Karpas-422 (cell line): ENCODE measurements at places on chromosomes 3 and 15.
A peak's percentile ranks its signal among the peaks of the same experiment; 100 is the strongest.

- no peak for DNase-seq
Observed at GRCh38 chr15:82018201-82018600, 27.6 kb downstream of the MEX3B start.

DNA sequence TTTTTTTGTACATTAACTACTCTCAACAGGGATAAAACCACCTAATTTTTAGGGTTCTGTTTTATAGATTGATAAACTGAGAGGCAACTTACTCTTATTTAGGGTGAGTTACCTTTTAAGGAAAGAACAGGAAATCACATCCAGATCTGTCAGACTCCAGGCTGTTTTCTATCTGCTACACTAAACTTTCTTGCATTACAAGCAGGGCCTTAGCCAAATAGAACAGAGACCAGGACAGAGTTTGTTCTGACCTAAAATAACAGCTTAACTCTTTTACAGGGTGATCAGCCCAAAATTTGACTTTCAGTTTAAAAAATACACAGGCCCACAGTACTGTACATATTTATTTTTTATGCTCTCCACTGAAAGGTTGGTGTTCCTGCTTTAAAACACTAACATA lies 38.6 kb downstream of the SGO1 start:
- DNase-seq: no peak

- peak; percentile 92 for DNase-seq
Observed at GRCh38 chr15:101156509-101157159, 95.2 kb downstream of the CHSY1 start.

GRCh38 chr15:90489514-90489913 lies 40.2 kb upstream of the CRTC3 start:
- DNase-seq: no peak

DNA sequence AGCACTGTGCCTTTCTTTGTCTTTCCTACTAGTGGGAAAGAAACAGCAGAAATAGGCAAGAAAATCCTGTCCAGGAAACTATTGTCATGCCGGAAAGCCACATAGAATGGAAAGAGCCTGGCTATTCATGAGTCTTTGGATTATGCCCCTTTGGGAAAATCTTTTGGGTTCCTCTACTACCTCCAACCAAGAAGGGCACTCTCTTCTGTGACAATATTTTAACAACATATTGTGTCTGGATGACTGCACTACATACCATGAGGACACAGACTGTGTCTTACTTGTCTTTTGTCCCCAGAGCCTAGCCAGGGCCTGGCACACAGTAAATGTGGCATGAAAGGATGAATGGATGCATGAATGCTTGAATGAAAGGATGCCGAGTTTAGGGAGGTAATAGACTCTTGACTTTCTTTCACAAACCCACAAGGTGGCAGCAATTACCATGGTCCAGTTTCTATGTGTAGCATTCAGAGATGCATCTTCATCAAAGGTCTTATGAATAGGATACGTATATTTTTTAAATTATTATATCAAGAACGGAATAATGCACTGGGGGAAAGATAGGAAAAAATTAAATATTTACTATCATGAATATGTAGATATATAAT lies 30.3 kb downstream of the ARL14 start:
- DNase-seq: peak; percentile 71

DNA sequence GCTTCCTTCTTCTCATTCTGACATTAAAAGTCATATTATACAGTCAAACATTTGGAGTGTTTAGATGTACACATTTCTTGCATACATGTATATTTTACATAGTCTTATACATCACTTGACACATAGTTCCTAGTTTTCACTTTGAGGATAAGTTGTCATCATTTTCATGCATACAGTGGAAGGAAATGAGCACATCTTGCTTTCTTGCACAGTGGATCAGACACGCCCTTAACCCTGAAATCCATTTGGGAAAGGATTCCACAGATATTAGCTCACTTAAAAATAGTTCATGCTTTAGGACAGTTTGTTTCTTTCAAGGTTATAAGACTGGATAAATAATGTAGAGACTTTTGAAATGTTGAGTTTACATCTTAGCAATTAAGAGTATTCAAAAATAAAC lies 148.6 kb upstream of the MME start:
- DNase-seq: no peak

- DNase-seq: no peak
Observed at GRCh38 chr3:145902166-145902565, 258.8 kb downstream of the PLOD2 start.

GRCh38 chr3:38554127-38554827 lies 58.1 kb downstream of the EXOG start:
- DNase-seq: no peak

DNA sequence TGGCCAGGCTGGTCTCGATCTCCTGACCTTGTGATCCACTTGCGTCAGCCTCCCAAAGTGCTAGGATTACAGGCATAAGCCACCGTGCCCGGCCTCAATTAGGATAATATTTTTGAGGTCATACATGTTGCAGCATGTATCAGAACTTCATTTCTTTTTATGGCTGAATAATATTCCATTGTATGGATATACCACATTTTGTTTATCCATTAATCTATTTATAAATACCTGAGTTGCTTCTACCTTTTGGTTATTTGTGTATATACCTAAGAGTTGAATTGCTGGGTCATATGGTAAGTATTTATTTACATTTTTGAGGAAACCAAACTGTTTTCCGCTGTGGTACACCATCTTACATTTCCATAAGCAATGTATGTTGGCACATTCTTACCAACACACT lies 18.1 kb upstream of the PYGO1 start:
- DNase-seq: no peak

DNA sequence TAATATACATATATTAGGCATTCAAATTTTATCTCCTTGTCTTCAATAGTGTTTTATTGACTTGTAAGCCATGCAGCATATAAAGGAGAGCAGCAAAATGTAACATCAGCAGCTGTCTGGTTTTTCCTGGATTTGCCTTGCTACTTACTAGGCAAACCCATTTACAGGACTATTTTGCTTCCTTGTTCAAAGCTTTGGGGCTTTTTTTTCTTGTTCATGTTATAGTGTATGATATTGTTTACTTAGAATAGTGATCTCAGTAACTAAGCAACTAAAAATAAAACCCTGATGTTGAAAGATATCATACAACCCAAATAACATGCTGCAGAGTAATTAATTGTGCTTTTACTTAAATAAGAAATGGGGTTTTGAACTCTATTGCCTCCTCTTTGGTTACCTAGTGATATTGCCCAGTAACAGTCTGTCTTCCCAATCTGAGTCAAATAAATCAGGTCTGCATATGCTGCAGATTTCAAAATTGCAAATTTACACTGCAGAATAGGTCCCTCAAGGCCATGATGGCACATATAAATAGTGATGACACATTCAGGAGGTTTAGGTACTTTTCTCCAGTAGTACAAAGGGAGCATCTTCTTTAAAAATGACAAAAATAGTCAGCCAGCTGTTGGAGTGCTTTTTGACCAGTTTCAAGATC lies 578.1 kb upstream of the NECTIN3 start:
- DNase-seq: no peak

DNA sequence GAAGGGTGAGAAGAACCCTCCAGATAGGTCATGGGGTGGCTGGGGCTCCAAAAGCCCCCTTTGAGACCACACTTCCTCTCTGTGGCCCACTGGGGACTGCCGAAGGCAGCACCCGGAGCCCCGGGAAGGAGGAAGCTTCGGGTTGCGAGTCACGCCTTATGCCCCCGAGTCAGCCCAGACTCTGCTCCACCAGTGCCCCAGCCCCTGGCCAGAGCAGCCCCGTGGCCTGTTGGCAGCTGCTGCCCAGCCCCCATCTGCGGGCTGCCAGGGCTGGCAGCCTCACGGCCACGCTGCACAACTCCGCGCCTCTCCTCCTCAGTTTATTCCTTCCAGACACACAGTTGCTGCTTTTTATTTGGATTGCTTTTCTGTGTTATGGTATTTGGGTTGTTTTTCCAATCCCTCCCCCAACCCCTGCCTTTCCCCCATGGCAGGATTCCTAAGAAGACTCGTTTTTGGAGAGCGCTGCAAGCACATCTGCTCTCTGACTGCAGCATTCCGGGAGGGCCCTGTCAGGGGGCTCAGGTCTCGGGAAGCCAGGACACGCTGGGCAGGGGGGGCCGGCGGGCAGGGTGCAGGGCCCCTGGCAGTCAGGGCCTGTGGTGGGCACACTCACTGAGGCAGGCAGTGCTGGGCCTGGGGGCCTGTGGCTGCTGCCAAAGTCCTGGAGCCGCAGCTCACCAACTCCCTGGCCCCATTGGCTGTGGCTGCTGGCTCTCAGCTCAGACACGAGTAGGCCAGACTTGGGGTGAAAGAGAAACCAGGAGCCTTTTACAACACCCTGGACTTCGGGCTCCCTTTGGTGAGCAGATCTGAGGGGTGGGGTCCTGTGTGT lies 20.2 kb downstream of the MAGEF1 start:
- peak; percentile 84 for DNase-seq

DNA sequence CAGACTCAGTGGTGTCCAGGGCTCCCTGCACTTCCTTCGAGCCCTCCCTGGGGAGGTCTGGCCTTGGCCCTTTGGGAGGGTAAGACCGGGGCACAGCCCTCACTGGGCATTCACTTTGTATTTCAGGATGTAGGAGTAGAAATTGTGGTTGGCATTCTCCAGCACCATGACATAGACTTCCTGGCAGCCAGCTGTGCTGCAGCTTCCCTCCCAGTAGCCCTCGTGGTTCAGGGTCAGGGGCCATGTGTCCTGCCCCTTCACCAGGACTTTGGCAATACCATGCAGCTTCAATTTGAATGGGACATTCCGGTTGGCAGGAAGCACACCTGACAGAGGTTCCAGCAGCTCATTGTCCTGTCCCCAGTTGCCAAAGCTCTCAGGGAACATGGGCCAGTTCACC lies 47.3 kb downstream of the KY start:
- no peak for DNase-seq

- DNase-seq: no peak
Observed at GRCh38 chr15:26394801-26395200, 378.1 kb downstream of the GABRB3 start.

- DNase-seq: no peak
Observed at GRCh38 chr3:122085673-122086072, 30.5 kb downstream of the CD86 start.

GRCh38 chr3:140446734-140447133 lies 231.1 kb upstream of the TRIM42 start:
- DNase-seq: no peak

DNA sequence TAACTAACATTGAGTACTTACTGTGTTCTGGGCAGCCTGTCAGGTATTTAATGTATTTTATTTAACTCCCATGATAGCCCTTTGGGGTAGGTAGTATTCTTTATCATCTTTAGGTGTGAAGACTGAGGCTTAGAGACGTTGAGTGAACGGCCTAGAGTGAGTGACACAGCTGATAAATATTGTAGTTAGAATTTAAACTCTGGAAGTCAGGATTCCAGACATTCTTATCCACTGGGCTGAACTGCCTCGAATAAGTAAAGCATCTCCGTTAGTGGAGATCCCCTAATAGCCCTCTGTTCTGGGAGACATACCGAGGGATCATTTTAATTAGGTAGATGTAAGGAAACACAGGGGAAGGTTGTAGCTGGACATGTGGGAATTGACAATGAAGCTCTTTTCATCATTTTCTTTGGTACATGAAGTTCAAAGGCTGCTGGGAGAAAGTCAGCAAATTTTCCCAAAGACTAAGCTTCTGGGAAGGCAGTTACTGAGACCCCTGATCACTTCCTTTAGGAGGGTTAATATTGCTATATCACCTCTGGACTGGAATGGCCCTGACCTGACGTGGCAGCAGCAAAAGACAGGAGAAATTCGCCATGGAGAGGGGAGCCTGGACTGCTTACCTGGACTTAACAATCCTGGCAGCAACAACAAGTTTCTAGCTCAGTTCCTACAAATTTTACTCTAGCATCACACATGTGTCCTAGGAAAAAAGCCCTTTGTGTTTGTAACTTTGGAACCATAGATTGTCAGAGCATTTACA lies 11.7 kb upstream of the PDCD6IP start:
- DNase-seq: no peak

DNA sequence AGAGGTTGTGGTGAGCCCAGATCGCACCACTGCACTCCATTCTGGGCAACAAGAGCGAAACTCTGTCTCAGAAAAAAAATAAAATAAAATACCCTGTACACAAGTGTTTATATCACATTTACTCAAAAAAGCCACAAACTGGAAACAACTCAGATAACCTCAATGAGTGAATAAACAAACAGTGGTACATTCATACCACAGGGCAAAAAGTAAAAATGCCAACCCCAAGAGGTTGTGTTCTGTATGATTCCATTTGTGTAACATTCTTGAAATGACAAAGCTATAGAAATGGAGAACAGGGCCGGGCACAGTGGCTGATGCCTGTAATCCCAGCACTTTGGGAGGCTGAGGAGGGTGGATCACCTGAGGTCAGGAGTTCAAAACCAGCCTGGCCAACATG lies 12.9 kb downstream of the EDC3 start:
- no peak for DNase-seq

DNA sequence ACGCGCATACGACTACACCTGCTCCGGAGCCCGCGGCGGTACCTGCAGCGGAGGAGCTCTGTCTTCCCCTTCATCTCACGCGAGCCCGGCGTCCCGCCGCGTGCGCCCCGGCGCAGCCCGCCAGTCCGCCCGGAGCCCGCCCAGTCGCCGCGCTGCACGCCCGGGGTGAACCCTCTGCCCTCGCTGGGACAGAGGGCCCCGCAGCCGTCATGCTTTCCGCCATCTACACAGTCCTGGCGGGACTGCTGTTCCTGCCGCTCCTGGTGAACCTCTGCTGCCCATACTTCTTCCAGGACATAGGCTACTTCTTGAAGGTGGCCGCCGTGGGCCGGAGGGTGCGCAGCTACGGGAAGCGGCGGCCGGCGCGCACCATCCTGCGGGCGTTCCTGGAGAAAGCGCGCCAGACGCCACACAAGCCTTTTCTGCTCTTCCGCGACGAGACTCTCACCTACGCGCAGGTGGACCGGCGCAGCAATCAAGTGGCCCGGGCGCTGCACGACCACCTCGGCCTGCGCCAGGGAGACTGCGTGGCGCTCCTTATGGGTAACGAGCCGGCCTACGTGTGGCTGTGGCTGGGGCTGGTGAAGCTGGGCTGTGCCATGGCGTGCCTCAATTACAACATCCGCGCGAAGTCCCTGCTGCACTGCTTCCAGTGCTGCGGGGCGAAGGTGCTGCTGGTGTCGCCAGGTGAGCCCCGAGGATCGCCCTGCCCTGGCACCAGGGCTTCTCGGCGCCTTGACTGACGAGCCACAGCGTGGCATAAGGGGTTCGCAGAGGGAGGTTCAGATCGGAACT lies 420 bp downstream of the SLC27A2 start:
- no peak for DNase-seq

- no peak for DNase-seq
Observed at GRCh38 chr3:4084271-4084670, 218.9 kb upstream of the SETMAR start.

- no peak for DNase-seq
Observed at GRCh38 chr3:1591327-1592028, 498.7 kb downstream of the CNTN6 start.

GRCh38 chr3:122324871-122325323 lies at the start of gene CSTA:
TSS of gene CSTA (plus strand) at chr3:122325248. CDS start at chr3:122325293, 45 bp downstream.
- no peak for DNase-seq
